Hepatocyte (in vitro differentiated cells): ENCODE measurements at places on chromosomes 7 and 10. TPM values are rescaled to one million over a fixed set of nuclear protein-coding genes. Genes with fewer than 3 reads are reported as not detected.

KCNIP2 gene
- 0.36 and 0.87 TPM in 2 replicates for total RNA-seq

HTRA1 gene
- 87.1 and 91.9 TPM in 2 replicates for total RNA-seq

FAM237B gene
- not detected in 2 replicates for total RNA-seq

GOLGA7B gene
- 0.12 and 1.5 TPM in 2 replicates for total RNA-seq

TLL2 gene
- total RNA-seq: 0.50 and 0.84 TPM in 2 replicates

RAMP3 gene
- not detected in 2 replicates for total RNA-seq

DBF4 gene
- 17.8 and 21.1 TPM in 2 replicates for total RNA-seq

CLDN15 gene
- 11.4 and 14.3 TPM in 2 replicates for total RNA-seq

CPED1 gene
- total RNA-seq: 29.4 and 30.5 TPM in 2 replicates

CD36 gene
- 16.3 and 22.6 TPM in 2 replicates for total RNA-seq

AGAP5 gene
- 3.6 and 5.5 TPM in 2 replicates for total RNA-seq

PIK3CG gene
- 0.03 and 0.04 TPM in 2 replicates for total RNA-seq

CAV2 gene
- total RNA-seq: 35.5 and 49.2 TPM in 2 replicates

CALHM3 gene
- total RNA-seq: not detected in 2 replicates

AS3MT gene
- 9.0 and 9.1 TPM in 2 replicates for total RNA-seq

CRTAC1 gene
- 0.47 and 0.84 TPM in 2 replicates for total RNA-seq

CCL24 gene
- not detected in 2 replicates for total RNA-seq

PIK3AP1 gene
- 6.5 and 8.4 TPM in 2 replicates for total RNA-seq

MOGAT3 gene
- 6.3 and 8.4 TPM in 2 replicates for total RNA-seq

MMP21 gene
- total RNA-seq: not detected in 2 replicates

ZCCHC24 gene
- total RNA-seq: 18.3 and 20.1 TPM in 2 replicates
